ENCODE measurements at places on chromosomes 2 and 18.

- no peak for DNase-seq
Observed at GRCh38 chr2:159695795-159696448, 16.4 kb upstream of the MARCHF7 start.

DNA sequence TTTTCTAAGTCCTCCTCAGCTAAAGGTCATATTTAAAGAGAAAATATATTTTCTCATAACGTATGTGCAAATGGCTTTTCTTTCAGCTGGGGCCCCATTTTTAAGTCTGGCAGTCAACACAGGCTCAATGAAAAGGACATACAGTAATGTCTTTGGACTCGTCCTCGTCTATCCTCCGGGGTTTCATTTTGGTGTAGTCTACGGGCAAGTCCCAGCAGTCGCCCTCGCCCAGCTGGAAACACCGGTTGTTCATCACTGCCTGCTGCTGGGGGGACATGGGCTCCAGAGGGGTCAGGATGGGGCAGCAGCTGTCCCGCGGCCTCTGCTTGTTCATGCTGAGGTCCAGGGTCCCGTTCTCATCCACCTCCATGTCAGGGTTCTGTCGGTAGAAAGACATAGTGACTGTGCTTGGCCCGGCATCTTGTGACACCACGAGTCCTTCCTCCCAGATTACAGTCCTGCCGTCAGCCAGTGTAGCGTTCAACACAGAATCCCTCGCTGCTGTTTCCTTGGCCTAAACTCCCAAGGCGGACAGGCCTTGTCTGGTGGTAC is 144.9 kb upstream of the PXDN start:
- no peak for DNase-seq

- DNase-seq: no peak
Observed at GRCh38 chr2:224417361-224417729, 15.4 kb upstream of the FAM124B start.

GRCh38 chr2:168642873-168643272 is 159.6 kb upstream of the NOSTRIN start:
- no peak for DNase-seq

- no peak for DNase-seq
Observed at GRCh38 chr2:9703701-9704221, 73.0 kb upstream of the YWHAQ start.

- DNase-seq: no peak
Observed at GRCh38 chr2:134137182-134137611, 116.7 kb upstream of the MGAT5 start.

Measured in activated CD4-positive, alpha-beta T cell treated with anti-CD3 and anti-CD28 coated beads for 24 hours (primary cell).